ENCODE measurements at places on chromosomes 13 and 19.

- DNase-seq: no peak
These were observed 12.6 kb downstream of the DNASE2 start for GRCh38 chr19:12868540-12869112.

DNA sequence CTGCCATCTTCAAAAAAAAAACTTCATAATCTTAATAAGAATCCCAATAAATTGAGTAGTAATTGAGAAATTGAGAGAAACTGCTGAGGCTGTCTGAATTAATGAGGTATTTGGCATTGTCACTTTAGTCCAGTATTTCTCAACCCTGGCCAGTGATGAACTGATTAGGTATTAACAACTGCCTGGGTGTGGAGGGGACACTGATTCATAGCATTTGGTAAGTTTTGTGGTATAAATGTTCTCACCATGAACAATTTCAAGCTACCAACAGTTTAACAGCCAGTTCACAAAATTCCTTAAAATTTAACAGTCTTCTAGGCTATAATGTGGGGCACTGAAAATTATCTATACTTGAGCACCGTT, 18.3 kb downstream of the GPC6 start:
- DNase-seq: no peak

DNA sequence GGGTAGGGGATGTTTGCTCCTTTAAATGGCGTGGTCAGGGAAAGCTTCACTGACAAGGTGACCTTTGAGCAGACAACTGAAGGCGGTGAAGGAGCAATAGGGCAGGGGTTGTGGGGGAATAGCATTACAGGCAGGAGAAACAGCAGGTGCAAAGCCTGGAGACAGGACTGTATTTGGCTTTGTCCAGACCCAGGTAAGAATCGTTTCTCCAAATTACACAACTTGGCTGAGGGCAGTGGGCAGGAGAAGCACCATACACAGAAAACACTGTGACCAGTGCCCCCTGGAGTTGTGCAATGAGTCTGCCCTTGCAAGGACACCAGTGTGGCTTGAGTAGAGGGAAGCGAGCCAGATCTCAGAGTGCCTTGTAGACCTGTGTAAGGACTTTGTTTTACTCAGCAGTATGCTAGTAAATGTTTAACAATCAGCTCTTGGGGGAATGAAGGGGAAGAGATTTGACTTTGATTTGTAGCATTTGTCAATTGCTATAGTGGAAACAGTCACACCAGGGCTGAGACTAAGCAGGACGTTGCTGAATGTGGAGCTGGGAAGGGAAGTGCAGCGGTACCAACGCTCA, 360.0 kb downstream of the DCT start:
- DNase-seq: no peak

DNA sequence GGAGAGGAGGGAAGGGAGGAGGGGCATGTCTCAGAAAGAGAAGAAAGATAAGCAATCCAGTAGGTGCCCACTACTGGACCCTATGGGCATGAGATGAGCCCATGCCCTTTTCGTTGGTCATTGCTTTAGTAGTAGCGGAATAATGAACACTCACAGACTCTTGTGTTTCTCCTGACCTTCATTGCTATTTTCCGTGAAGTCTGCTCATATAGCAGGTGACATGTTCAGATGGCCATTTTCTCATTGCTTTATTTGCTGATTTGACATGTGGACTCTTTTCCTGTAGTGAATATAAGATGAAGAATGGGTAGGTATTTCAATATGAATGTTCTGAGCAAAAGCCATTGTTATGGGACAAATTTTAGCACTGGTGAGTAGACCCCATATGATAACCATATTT, 16.4 kb downstream of the WDFY2 start:
- no peak for DNase-seq

- DNase-seq: no peak
These were observed 769.6 kb downstream of the UQCRFS1 start for GRCh38 chr19:28443361-28443760.

Data from stimulated activated CD4-positive, alpha-beta T cell treated with anti-CD3 and anti-CD28 coated beads, Interleukin-4, amount 100 ng/mL, for 48 hours (primary cell).